ENCODE measurements at places on chromosomes 6 and 20.
A peak's percentile ranks its signal among the peaks of the same experiment; 100 is the strongest.

GRCh38 chr6:34930221-34930620 lies 41.2 kb downstream of the ANKS1A start:
- DNase-seq: no peak

DNA sequence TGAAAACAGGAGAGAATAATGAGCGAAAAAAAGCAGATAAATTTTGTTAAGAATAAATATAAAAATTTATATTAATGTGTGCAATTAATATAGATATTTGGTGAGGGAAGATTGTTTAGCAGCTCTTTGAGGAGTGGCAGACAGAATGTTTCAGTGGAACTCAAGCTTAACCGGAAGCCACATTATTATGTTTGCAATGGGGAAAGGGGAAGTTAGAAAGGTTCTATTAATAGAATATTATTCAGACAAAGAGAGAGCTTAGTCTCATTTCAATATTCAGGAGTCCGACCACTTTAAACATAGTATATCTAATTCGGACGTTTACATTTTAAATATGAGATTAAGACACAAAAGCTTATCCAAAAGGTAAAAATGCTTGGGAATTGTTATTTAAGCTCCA lies 81.6 kb upstream of the KHDRBS2 start:
- DNase-seq: no peak

GRCh38 chr6:31775184-31775583 lies 1.9 kb downstream of the VWA7 start:
- DNase-seq: no peak

- no peak for DNase-seq
Measured at GRCh38 chr20:43096126-43096930, 93.4 kb downstream of the PTPRT start.

GRCh38 chr6:37210313-37210968 lies 40.5 kb downstream of the PIM1 start:
- no peak for DNase-seq

DNA sequence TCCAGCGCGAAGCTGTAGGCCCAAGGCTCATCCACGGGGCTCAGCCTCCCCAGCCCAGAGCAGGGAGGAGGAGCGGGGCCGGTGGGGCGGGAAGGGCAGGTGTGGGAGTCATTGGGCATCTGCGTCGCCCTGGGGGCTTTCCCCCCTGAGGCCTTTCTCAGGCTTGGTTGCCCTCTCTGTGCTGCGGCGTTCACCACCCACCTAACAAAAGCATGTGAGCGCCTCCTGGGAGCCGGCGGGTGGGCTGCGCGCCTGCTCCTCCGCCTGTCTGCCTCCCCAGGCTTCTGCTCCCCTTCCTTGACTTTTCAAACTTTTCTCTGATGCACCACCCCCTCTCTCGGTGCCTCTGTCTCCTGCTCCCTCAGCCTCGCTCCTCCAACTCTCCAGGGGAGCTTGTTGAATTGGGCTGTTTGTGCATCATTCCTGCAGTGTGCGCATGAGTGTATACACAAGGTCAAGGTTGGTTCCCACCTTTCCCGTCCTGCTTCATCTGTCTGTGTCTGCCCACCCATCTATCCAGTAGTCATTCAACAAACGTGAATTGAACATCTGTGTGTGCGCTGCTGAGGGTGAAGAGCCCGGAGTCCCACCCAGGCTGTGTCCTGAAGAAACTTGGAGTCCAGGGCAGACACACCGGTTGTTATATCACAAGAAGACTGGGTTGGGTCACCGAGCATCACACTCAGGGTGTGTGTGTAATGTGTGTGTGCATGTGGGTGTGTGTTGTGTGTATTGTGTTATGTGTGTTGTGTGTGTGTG lies 82.4 kb upstream of the NNAT start:
- no peak for DNase-seq

DNA sequence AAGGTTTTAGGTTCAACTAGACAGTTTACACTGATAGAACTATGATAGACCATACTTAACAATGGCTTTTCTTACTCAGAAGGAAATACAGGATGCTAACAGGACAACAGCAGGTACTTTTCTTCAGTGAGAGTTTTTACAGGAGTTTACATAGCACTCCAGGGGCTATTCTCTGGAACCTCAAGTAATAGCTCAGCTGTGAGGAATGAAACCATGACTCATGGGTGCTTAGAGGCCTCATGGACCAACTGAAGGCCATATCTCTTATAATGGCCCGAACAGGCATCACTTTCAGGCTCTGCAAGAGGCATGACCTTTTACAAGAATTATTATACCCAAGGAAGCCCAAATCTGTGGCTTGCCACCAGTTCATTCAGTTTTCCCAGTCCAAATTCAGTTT lies 31.8 kb downstream of the TREML1 start:
- no peak for DNase-seq

DNA sequence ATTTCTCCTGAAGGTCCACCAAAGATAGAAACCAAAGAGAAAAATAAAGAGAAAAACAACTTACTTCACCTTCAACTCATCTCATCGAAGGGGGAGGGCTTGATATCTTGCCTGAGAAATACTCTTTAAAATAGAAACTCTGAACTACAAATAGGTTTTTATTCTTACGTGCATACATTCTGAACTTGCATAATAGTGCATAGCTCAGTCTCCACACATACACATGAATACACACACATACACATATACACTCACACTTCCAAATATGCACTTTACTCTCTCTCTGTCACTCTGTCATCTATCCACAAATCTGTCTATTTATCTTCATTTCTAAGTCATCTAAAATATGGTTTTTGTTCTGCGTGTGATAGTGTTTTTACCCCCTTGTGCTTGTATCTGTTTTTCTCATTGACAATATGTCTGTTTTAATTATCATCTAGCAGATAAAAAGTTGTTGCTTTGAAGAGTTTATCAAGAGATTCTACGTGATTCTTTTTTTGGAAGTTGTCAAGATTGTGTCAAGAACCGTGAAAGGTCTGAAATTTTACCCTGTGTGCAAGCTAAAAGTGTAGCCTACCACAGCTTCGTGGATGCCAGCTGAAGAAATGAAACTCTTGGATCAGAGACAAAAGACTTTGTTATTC lies 468.8 kb downstream of the EPM2A start:
- DNase-seq: no peak

DNA sequence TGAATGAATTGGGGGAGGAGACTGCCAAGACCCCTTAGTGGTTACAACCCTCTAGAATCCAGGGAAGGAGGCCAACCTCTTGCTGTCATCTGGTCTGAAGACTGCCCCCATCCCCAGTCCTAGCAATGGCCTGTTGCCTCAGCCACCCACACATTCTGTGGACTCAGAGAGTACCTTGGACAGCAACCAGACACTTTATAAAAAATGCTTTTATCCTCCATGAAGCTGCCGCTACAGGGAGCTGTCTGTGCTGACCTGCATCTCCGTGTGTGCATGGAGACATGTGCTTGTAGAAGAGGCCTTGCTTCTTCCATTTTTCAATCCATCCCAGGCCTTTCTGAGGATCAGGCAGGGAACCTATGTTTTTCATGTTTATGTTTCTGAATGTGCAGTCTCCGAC lies 15.2 kb downstream of the CDH22 start:
- no peak for DNase-seq

DNA sequence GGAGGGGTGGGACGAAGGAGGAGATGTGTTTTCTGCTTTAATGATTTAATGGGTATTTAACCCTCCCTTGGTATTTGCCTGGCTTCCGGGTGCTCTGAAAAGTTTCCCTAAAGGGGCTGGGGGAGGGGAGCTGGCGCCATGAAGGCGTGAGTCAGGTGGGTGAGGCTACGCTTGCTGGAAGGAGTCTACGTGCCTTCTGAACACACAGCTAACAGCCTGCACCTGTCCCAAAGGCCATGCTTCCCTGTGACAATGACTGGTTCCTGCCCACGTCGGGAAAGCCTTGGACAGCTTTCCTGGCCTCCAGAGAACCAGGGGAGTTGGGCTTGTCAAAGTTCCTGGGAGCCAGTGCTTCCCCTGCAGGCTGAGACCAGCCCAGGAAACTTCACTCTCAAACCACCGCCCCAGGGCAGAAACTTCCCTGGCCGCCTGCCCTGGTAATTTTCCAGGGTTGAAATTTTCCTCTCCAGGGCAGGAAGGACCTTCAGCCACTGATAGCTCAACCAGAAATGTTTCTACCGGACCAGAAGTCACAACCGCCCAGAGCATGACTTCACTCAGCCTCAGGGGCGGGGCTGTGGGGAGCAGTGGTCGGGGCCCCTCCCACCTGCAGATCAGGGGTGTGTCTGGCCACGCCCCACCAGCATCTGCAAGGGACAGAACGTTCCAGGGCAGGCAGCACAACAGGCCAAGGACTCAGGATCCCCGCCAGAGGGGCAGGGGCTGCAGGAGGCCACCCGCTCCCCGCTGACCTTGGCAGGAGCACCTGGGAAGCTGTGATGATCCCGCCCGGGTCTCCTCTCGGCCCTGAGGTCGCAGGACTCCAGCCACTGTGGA lies 18.6 kb upstream of the SLCO4A1 start:
- DNase-seq: peak; percentile 71

- no peak for DNase-seq
Measured at GRCh38 chr6:140541288-140541687, 1166.8 kb upstream of the CITED2 start.

GRCh38 chr6:150032598-150032997 lies 7.3 kb upstream of the RAET1L start:
- no peak for DNase-seq

GRCh38 chr6:140494321-140495108 lies 1120.1 kb upstream of the CITED2 start:
- no peak for DNase-seq

DNA sequence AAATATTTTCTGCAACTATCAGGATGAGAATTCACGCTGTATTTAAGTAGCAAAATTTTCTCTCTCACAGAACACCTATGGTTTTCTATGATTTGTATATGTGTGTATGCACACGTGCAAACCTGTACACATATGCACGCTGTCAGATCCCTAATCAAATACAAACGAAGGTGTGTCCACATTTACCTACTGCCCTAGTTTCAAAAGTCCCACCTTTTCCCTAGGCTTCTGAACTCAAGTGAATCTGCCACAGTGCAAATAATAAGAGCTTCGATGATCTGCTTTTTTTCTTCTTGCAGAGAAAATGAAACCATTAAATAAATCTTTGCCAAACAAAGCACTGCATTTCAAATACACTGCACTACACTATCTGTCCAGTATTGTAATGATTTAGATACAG lies 6.5 kb downstream of the HIVEP2 start:
- DNase-seq: no peak

DNA sequence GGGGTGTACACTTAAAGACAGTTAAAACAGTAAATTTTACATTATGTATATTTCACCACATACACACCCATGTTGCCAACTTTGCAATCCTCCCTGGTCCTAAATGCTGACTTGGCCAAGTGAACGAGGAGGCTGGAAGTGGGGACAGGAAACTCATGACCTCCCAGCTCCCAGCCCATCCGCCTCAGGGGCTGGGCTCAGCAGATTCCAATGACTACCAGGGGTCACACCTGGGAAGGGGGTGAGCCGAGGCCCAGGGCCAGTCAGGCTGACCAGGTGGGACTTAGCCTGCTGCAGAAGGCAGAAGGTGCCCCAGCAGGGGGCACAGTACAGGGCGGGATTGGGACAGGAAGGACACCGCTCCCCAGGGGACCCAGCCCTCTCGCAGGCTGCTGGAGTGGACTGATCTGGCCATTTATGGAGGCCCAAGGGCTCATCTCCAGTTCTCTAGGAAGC lies 2.4 kb downstream of the SIGLEC1 start:
- no peak for DNase-seq

- DNase-seq: no peak
Measured at GRCh38 chr6:81816380-81816779, 63.9 kb upstream of the TENT5A start.

- peak; percentile 36 for DNase-seq
Measured at GRCh38 chr6:31771992-31772358, 5.2 kb downstream of the VWA7 start.

DNA sequence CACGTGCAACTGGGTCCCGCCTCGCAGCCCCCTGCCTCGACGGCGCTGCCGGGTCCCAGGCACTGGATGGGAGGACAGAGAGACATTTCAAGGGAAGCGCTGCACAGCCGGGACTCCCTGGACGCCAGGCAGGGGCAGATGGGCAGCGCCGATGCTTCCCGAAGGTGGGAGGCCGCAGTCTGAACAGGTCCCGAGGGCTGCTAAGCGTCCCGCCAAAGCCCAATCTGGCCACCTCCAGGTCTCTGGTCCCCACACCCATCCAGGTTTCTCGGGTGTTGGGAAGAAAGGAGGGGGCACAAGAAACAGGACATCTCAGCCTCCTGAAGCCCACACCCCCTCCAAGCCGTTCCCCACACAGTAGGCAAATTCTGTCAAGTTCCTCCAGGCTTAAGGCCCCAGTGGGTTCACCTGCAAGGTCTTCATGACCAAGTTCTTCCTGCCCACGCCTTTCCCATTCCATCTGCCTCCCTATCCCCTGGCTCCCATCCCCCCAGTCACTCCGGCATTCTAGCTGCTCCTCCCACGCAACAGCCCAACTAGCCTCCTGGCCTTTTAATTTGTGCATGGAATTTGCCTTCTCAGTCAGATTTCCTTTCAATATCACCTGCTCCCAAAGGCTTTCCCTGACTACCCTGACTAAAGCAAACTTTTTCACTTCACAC lies 5.4 kb upstream of the CPXM1 start:
- DNase-seq: no peak

- DNase-seq: no peak
Measured at GRCh38 chr6:56850626-56851025, 104.3 kb upstream of the BEND6 start.

GRCh38 chr6:141467881-141468280 lies 664.8 kb upstream of the GJE1 start:
- no peak for DNase-seq

DNA sequence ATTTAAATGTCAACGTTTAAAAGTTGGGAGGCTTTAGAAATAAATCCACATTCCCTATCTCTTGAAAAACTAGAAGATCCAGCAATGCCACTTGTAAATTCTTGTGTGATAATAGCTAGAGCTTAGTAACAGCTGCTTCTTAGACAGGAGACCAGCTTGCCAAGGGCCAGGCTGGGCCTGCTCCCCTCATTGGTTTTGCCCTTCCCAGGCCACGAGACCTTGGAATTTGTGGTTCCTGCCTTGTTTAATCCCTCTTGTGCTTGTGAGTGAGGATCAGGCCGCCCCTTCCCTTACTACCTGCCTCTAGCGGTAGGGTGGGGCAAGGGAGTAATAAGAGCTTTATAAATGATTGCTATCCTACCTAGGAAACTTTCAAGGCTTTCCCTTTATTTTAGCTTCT lies 363.5 kb downstream of the SYNE1 start:
- DNase-seq: no peak

GRCh38 chr6:19836799-19837510 lies at the start of gene ID4:
Gene ID4 (plus strand): TSS chr6:19837370. CDS start chr6:19837755, 385 bp downstream.
- no peak for DNase-seq

All from stimulated activated CD8-positive, alpha-beta memory T cell treated with anti-CD3 and anti-CD28 coated beads, Interleukin-15, amount 100 ng/mL, for 4 hours (primary cell).